Amniotic stem cell (primary cell): ENCODE measurements at places on chromosomes 5 and 9.

DNA sequence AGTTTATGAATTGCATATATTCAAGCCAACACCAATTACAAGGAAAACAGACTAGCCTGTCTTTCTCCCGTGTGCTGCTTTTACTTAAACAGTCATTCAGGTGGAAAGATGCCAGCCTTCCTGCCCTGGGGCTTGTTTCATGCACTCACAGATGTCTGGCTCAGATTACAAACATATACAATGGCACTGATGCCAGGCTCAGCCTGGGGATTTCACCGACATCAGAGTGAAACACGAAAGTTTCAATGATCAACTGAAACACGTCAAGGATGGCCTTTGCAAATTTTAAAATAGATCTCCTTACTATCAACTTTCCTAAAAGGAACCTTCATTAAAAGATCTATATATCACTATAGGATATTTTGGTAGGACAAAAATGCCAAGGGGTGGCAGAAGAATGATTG is 1576.5 kb downstream of the EFNA5 start:
- peak; percentile 73 for DNase-seq

GRCh38 chr5:78103232-78103918 is 191.1 kb downstream of the AP3B1 start:
- no peak for DNase-seq

GRCh38 chr9:136532799-136533774 is 12.8 kb downstream of the NOTCH1 start:
- no peak for DNase-seq

DNA sequence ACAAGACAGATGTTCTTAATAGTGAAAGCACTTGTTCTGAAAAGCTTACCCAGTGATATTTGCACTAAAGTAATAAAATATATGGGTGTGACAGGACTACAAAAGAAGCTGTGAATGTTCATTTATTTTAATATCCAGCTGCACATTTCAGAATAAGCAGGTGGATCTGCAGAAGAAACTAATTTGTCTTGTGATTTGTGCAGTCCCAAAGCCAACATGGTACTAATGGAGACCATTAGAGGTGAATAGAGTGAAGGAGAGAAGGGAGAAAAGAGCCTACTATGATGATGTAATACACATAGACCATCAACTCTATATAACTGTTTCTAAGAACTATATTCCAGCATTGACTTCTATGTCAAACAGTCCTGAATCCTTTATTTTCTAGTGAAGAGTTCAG is 362.8 kb downstream of the ISL1 start:
- no peak for DNase-seq
